ENCODE measurements at places on chromosomes 4 and X.
A peak's percentile ranks its signal among the peaks of the same experiment; 100 is the strongest.

GRCh38 chrX:26580021-26580420 lies 364.1 kb downstream of the MAGEB5 start:
- no peak for DNase-seq

DNA sequence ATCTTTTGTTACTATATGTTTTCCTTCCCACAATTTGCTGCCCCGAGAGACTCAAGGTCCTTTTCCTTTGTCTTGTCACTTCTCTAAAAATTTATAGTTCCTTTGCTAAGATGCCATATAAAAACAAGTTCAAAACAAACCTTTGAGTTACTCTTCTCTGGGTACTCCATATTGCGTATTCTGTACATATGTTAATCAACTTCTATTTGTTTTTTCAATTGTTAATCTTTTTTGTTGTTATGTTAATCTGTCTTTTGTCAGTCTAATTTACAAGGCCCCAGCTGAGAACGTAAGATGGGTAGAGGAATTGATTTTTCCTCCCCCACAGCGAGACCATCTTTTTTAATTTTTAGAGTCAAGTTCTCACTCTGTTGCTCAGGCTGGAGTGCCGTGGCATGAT lies 7.2 kb upstream of the PPEF2 start:
- no peak for DNase-seq

- peak; percentile 86 for DNase-seq
Observed at GRCh38 chr4:40473578-40474388, 138.7 kb downstream of the CHRNA9 start.

- no peak for DNase-seq
Observed at GRCh38 chr4:98662626-98663225, 4.3 kb upstream of the TSPAN5 start.

DNA sequence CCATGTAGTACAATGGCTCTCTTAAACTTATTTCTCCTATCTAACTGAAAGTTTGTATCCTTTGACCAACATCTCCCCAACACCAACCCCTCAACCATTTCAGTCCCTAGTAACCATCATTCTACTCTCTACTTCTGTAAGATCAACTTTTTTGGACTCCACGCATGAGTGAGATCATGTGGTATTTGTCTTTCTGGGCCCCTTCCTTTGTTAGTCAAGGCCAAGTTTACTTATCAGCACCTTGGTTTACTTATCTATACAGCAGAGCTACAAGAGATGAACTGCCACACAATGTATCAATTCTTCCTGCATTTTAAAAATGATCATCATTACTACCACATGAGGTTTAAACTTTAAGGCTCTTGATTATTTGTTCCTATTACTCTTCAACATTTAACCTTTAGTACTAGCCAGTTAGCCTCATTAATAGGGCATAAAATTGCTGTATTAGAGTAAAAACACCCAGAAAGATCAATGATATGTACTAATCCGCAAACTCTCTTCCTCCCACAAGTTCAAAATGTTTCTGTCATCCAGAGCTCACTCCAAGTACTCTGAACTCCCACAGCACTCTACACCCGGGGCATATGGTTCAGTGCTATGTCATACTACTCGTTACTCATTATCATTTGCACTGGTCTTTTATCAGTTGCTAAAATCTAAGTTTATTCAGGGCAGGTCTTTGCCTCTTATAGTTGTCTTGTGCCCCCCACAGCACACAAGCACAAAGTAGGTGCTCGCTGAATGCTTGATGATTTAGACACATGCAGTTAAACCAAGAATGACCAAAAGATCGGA lies 145.7 kb upstream of the ADAMTS3 start:
- no peak for DNase-seq

- no peak for DNase-seq
Observed at GRCh38 chr4:7863911-7864681, 75.6 kb downstream of the AFAP1 start.

DNA sequence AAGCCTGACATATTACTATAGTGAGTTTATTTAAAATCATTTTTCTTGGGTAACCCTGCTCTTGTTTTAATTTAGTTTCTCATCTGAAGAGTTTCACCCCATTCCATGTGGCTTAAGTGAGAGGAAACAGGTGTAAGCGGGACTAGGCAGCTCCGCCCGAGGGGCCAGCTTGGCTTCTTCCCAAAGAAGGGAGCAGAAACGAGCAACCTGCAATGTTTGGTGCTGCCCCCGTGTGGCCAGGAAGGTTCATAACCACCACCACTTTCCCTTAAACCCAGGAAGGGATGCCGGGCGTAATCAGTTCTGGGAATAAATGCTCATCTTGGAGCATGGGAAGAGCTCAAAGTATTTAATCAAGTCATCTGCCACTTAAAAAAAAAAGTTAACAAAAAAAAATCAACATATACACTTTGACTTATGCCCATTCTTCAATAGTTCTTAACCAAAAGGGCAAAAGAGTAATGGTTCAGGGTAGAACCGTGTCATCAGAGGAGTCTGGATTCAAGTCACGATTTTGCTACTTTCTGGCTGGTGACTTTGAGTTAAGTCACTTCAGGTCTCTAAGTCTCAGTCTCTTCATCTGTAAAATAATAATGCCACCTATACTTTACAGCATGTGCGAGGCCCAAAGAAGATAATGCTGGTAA lies 147.9 kb downstream of the NSUN7 start:
- peak; percentile 75 for DNase-seq

GRCh38 chr4:89140168-89140759 lies 28.9 kb downstream of the TIGD2 start:
- DNase-seq, result peak; percentile 28

DNA sequence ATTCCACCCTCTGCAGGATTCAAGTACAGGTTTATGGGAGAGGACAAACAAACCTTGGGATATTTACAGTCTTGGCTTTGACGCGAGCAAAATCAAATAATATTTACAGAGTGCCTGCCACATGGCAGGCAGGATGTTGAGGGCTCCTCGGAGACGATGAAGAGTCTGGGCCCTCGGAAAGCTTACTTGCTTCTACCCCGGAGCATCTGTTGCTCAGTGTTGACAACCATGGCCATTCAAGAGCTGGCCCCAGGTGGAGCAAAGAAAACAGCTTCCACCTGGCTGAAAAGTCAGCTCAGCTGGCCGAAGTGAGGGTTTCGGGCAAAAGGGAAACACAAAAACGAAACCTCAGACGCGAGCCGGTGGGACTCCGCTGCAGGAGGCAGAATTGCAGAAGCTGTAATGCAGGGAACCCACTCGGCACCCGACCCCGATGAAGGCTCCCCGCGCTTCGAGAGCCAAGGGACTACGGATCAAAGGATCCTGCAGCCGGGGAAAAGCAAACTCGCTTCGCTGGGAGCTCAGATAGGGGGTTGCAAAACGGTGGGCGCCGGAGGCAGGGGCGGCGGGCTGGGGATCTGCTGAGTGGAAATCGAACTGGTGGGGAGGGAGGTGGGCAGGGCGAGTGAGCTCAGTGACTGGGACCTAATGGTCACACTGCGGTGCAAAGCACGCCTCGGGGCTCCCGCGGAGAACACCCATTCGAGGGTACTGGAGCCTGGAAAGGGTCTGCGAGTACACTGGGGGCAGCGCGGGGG lies 805 bp downstream of the ATP8A1 start:
- peak; percentile 11 for DNase-seq

- no peak for DNase-seq
Observed at GRCh38 chr4:79155336-79155735, 170.5 kb downstream of the NAA11 start.

DNA sequence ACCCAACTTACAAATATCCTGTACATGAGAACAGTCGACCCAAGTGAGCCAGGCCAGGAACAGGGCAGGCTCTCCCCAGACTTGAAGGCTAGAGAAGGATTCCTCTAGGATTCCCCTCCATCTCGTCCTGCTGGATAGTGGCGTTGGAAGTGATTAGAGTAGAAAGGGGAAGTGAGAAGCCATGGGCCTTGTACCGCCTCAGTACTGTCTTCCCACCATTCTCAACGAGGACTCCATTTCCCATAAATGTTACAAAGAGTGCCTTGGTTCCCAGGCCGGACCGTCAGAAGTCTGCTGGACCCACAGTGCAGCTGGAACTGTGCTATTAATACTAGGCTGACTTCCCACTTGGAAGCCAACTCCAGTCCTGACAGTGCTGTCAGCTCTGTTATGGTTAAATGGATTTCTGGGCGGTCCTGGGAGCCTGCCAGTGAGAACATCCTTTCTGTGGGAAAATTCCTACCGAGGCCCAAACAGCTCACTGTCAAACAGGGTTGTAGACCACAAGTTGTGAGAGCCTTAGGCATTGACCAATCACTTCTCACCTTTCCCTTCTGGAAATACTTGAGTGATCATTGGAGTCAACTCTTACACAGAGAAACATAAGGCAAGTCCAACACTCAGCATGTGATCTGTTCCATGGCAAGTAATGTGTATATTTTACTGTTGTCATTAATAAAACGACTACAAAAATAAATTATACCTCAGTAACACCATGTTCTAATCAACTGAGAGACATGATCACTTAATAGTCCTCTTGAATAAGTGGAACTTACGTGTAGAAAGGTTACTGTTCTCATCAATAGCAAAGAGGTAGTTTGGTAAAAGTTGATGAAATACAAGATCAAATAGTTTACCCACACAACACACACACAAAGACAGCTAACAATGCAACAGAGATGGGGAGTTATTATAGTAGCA lies 58.4 kb downstream of the AMELX start:
- DNase-seq, result peak; percentile 77

DNA sequence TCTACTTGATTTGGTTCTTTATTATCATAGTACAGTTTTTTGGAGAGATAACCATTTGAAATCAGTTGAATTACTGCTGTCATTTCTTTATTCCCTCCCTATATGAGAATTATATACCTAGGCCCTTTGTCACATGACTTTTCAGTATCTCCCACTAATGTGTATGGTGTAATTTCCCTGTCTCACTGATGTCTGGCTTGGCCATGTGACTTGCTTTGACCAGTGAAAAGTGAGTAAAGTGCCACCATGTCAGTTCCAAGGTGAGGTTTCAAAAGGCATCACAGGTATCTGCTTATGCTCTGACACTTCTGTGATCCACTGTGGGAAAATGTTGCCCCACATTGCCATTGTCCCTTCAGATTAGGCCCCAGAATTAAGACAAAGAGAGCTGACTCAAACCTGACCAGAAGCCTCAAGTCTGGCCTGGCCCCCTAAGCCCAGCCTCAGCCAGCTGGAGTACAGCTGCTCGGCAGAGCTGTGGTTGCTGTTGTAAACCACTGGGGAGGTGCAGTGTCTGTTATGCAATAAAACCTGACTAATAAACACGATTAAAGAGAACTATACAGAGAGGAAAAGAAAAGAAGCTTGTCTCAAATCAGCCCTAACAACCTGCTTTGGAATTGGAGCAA lies 27.5 kb downstream of the SETD7 start:
- no peak for DNase-seq

DNA sequence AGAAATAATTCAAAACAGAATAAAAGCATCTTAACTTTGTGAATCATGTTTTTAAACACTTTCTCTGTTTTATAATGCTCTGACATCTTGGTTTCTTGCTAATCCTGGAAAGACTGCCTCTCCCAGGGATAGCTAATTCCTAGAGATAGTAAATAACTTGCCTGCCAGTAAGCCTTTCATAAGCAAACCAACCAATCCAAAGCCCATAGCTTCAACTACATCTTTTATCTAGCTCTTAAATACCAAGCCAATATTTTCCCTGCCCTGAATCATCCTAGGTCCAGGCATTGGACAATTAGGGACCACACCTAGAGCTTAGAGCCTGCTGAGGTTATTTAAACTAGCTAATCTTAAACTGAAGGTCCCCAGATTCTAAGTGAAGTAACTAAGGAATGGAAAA lies 223.7 kb upstream of the DIPK2B start:
- DNase-seq, result no peak

- DNase-seq, result no peak
Observed at GRCh38 chr4:143451186-143451585, 62.3 kb upstream of the SMARCA5 start.

GRCh38 chr4:150816491-150816890 lies 198.6 kb downstream of the LRBA start:
- DNase-seq, result no peak
